Prostate gland (tissue), 2 donors: ENCODE measurements at places on chromosomes 7 and 10.

DNA sequence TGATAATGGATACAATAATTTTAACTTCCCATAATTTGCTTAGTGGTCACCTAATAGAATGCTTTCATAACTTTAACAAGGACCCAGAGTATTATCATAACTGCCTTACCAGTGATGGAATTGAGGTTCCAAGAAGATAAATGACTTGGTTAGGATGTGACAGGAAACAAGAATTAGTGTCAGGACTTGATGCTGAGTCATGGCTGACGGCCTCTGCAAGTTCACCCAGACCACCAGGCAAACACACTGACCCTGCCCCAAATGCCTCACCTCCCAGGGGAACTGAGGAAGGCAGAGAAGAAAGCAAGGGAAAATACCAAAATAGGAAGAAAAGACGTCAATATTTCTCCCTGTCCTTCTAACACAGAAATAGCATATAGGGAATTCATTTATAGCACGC lies 636.3 kb downstream of the PARD3 start:
- DNase-seq = no peak

DNA sequence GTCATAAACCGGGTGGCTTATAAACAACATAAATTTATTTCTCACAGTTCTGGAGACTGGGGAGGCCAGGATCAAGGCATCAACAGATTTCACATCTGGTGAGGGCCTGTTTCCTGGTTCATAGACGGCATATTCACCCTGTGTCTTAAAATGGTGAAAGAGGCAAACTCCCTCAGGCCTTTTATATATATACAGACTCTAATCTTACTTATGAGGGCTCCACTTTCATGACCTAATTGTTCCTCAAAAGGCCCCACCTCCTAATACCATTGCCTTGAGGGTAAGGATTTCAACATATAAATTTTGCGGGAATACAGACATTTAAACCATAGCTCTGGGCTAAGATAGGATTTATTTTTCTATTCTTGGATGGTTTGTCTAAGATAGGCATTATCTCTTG lies 187.2 kb downstream of the PPP1R3A start:
- no peak for DNase-seq

DNA sequence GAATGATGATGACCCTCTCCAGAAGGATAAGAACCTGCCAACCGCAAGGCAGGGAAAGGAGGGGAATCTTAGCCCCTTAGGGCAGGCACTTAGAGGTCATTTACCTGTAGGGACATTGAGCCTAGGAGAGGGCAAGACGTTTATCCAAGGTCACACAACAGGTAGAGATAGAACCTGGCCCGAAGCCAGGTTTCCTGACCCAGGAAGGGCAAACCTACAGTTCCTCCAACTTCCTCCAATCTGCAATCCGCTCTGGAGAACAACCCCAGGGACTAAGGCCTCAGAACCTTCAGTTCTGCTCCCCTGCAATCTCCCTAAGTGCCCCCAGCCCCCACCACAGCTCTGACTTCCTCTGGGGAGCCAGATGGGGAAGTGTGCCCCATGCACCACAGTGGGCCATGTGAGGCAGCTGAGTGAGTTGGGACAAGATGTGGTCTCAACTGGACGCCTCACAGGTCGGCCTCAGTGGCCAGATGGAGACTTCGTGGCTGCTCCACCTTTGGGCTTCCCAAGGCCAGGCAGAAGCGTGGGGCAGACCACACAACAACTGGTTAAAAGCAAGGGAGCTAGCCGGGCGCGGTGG lies 1.4 kb upstream of the PSAP start:
- DNase-seq = no peak

DNA sequence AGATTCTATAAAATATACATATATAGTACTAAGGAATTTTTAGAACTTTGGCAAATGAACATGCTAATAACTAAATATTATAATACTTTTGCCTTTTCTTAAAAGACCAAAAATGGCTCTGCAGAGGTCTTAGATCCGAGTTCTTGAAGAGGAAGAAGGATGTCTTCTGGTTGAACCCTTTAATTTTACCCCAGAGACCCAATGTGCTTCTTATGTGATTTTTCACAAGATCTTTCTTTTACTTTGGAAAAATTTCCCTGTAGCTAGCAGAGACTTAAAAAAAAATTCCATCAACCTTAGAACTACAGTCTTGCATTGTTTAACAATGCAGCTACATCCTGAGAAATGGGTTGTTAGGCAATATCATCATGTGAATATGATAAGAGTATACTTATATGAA lies 663.2 kb downstream of the PARD3 start:
- no peak for DNase-seq

DNA sequence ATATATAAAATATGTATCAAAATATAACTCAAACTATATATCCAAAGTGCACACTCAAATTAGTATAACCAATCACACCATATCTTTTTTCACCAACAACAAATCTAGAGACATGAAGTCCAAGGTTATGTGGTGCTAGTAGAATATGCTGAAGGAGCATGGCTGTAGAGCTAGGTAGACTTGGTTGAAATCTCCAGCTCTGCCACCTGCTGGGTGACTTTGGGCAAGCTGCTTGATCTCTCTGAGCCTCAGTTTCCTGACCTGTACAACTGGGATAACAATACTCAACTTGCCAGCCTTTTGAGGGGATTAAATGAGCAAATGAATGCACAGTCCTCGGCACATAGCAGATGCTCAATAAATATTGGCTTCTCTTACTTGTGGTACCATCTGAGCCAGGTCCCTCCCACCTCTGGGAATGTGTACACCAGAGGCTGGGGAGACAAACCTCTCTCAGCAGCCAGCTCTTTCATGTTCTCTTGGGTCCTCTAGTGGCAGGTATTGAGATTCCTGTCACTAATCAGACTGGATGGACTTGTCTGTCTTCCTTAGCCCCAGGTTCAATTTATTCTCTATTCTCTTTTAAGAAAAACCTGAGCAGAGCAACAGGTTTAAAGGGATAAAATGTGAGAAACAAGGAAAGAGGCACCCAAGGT lies 94.3 kb upstream of the PDE1C start:
- DNase-seq = no peak

- DNase-seq = no peak
Measured at GRCh38 chr7:143392875-143393266, 11.7 kb downstream of the ZYX start.

DNA sequence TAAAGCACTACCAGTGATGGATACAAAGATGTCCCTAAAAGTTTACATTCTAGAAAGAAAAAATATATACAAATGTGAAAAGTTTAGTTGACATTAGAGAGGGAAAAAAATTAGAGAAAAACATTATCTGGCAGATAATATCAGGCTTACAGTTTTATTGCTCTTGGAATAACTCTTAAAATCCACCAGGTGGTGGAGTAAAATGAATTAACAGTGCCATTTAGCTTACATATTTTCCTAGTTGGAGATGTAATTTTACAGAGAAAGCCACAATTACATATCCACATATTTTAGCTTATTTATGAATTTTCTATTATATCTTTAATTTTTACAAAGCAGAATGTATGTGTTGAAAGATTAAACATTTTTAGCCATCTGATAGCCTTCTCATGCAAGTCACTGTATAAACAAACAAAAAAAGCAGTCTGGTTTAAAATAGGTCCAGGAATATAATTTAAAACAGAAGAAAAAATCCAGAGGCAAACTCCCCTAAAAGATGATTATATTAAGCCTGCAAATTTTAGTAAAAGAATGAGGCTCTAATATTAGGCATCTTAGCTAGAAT lies 6.5 kb downstream of the CABCOCO1 start:
- no peak for DNase-seq

- DNase-seq = no peak
Measured at GRCh38 chr10:86344714-86345161, 21.9 kb downstream of the GRID1 start.

DNA sequence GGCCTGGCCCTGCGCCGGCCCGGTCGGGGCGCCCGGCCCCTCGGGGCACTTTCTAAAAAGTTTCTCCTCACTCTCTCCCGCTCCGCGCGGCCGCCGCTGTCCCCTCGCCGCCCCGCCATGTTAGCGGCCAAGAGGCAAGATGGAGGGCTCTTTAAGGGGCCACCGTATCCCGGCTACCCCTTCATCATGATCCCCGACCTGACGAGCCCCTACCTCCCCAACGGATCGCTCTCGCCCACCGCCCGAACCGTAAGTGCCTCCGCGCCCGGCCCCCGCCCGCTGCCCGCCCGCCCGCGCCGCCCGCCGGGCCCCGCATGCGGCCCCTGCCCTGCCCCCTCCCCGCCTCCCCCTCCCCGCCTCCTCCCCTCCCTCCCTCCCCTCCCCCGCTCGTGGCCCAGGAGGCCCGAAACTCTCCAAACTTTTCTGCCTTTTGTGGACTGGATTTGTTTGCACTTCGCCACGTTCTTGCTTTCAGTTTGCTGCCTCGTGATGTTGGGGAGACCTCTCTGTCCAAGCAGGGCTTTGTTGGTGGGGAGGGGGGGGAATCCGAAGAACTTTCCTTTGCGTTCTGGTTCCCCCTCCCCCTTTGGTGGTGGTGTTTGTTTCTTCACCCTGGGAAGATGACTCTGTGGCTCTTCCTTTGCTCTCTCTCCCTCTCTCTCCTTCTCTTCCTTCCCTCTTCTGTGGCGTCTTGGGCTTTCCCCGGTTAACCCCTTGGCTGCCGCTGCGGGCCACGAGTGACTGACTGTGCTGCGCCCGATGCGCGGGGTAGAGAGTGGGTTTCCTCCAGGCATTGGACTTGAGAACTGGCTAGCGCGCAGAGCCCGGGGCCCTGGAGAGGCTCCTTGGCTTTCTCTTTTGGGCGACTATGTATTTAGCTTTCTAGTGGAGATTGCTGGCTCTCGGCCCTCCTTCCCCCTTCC lies 1.6 kb downstream of the TCF7L2 start:
- peak; percentile 46 for DNase-seq

- no peak for DNase-seq
Measured at GRCh38 chr7:116632384-116632783, 39.6 kb upstream of the MET start.

DNA sequence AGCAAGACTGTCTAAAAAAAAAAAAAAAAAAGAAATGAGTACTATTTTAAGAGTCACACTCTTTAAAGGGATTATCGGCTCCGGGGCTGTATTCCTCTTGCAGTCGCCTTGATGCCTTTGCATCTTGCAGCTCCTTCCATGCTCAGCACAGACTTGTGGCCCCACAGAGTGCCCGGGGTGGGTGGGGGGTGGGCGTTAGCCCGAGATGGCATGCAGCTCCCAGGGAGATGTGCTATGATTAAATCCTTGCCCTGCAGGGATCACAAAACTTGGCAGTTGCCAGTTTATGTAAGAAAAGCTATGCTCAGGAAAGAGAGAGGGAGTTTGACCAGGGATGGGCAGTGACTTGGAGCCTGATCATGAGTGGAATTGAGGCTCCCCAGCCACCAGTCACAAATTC lies 81.9 kb downstream of the CCDC3 start:
- DNase-seq = no peak

DNA sequence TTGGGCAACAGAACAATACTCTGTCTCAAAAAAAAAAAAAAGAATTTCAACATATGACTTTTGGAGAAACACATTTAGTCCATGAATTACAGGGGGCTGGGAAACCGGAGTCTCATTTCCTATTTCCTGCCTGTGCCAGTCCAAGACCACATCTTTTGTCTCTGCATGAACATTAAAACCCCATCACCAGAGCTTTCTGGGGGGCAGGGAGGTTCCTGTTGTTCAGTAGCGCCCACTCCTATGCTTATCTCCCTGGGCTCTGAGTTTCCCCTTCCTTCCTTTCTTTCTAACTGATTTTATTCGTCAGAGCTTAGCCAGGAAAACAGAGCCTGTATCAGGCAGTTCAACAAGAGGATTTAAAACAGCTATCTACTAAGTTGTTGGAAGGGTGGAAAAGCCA lies 119.3 kb downstream of the CALN1 start:
- no peak for DNase-seq

DNA sequence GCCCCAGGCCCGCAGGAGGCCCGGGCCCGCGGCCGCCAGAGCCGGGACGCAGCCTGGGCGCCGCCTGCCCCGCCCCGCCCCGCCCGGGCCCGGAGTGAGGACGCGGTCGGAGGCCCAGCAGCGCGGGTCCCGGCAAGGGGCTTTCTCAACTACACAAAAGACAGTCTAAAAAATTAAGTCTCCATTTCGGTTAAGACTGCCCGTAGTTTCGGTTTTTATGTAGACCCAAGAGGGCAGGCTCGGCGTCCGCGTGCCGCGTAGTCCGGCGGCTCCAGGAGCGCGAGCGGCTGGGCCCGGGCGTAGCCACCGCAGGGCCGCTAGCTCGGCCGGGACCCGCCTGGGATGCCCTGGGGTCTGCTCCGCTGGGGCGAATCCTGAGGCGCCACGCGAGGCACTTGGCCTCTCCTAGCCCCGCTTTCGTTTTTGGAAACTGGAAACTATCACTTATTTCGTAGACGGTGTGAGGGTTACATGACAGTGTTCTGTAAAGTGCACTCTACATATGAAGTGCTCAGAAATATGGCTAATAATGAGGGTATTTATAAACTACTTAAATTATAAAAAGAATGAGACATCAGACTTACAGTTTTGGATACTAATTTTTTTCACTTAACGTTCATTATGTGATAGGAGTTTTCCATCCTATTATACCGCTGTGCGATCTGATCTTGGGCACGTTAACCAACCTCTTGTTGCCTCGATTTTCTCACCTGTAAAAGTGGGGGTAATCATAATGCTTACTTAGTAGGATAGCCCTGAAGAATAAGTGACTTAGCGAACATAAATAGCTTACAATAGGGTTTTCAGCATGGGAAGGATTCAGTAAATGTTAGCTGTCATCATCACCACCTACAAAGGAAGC lies 573 bp downstream of the BLVRA start:
- no peak for DNase-seq

DNA sequence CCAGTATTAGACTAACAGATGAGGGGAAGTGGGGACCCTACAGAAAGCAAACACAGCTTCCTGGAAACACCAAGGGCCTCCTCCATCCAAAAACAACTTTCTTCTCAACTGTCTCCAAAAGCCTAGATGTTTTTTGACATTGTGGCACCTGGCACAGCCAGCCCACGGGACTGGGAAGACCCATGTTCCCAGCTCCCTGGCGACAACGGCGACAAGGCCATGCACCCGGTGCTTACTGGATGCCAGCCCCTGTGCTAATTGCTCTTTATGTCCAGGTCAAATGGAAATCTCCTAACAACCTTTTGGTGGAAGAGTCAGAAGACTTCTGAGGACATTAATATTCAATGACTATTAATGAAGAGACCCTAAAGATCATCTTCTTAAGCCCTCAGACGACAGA lies 7.1 kb downstream of the FGFR2 start:
- DNase-seq = no peak

GRCh38 chr7:40167291-40167690 lies 32.5 kb downstream of the SUGCT start:
- DNase-seq = no peak

DNA sequence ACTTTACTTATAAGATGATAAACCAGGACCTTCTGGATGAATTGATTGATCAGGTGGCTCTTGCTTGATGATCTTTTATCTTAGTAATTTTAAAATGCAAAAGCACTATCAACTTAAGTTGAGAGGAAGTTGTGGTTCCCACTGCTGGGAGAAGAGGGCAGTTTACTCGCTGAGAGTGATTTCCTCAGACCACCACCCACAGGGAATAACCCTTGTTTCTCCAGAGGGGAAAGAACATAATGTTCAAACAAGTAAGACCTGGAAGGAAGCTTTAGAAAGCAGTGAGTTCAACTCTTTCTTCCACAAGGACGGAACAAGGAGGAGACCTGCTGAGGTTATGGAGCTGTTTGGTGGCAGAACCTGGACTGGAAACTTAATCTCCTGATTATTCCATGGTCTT lies 138.7 kb downstream of the FAM204A start:
- DNase-seq = no peak
